ENCODE measurements at places on chromosomes 6 and 20.

- DNase-seq: no peak
Measured at GRCh38 chr6:155157101-155157500, 106.7 kb upstream of the CLDN20 start.

DNA sequence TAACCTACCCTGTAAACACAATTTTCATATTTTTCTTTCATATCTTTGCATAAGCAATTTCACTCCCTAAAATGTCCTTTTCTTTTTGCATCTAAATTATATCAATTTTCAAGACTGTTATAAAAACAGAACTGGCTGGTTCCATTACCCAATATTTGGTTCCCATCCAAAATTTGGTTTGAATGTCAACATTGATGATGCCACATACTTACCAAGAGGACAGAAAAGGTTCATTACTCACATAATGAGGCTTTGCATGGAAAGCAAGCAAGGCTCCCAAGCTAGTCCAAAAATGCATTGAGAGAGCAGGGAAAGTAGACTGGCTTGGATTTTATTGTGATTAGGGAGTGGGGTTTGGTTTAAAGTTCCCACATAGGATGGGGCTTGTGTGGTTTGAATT, 144.4 kb upstream of the AKIRIN2 start:
- DNase-seq: no peak

DNA sequence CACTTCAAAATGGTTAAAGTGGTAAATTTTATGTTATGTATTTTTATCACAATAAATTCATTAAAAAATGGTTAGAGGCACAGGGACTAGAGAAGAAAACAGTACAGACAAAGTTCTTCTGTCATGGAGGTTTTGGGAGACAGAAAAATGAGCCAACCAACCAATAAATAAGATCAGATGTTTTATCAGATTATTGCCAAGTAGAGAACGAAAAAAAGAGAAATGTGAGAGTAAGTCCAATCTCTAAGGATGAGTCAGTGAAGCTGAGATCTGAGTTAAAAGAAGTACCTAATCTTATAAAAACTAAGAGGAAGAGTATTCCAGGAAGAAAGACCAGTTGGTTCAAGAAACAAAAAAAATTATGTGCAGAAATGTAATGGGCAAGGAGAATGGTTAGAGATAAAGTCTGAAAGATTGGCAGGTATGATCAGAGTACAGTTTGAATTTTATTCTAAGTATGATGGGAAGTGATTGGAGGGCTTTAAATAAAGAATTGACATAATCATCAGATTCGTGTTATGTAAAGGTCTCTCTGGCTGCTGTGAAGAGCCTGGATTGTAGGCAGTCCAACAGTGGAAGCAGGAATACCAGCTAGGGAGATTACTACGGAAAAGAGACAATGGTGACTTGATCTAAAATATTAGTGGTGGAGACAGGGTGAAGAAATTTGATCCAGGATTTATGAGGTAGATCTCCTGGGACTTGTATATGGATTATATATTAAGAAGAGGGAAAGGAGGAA, 79.6 kb downstream of the RCAN2 start:
- DNase-seq: no peak

DNA sequence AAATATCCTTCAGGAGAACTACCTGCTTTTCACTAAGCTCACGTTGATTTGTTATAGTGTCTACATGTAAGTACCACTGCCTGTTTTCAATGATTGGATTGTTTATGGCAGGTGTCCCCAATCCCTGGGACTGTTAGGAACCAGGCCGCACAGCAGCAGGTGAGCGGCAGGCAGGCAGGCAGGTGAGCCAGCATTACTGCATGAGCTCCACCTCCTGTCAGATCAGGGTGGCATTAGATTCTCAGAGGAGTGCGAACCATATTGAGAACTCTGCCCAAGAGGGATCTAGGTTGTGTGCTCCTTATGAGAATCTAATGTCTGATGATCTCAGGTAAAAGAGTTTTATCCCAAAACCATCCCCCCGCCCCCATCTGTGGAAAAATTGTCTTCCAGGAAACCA, 303.3 kb downstream of the EYA4 start:
- no peak for DNase-seq

- DNase-seq: no peak
Measured at GRCh38 chr6:138403324-138403800, 661 bp upstream of the HEBP2 start.

GRCh38 chr6:56361812-56362211, 114.4 kb upstream of the COL21A1 start:
- no peak for DNase-seq

GRCh38 chr6:1784422-1784884, 174.7 kb downstream of the FOXC1 start:
- DNase-seq: no peak

GRCh38 chr6:159529934-159530333, 163.1 kb downstream of the SOD2 start:
- DNase-seq: no peak

- no peak for DNase-seq
Measured at GRCh38 chr20:49867453-49868215, 47.7 kb downstream of the SPATA2 start.

DNA sequence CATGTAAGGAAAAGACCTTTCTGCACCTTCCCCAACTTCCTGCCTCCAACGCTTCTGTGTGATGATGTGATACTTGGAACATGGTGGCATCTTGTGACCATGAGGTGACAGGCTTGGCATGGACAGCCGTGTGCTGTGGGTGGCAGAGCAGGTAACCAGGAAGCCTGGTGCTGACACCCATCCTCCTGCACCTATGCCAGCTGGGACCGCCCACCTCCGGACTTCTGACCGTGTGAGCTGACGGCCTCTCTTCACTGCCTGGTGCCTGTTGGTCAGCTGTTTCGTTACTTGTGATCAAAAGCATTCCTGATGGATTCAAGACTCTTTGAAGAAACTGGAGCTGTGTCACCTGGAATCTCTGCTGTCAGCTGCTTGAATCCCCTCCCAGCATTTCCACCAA, 70.3 kb downstream of the TMEM242 start:
- DNase-seq: no peak

DNA sequence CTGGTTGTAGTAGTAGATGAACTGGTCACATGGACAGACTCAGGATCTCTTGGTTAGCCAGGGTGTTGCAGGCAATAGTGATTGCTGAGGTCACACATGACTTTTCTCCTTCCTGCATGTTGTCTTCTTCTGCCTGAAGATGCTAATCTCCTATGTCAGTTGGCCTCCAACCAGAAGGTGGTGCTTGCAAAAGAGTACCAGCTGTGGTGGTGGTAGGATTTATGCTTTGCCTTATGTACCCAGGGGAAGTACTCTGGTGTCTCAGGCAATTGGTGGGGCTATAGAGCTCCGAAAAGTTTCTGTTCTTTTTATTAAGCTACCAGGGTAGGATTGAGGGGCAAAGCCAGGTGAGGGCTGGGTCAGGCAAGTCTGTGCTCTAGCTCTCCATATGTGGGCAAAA, 98.5 kb downstream of the CARMIL1 start:
- no peak for DNase-seq

GRCh38 chr6:33320315-33321181, 3.0 kb upstream of the ZBTB22 start:
- DNase-seq: no peak

- DNase-seq: no peak
Measured at GRCh38 chr6:30725713-30726505, 5.8 kb downstream of the TUBB start.

- no peak for DNase-seq
Measured at GRCh38 chr20:20024942-20025341, 7.8 kb downstream of the NAA20 start.

GRCh38 chr6:3744211-3744900, 7.2 kb downstream of the PXDC1 start:
- no peak for DNase-seq

DNA sequence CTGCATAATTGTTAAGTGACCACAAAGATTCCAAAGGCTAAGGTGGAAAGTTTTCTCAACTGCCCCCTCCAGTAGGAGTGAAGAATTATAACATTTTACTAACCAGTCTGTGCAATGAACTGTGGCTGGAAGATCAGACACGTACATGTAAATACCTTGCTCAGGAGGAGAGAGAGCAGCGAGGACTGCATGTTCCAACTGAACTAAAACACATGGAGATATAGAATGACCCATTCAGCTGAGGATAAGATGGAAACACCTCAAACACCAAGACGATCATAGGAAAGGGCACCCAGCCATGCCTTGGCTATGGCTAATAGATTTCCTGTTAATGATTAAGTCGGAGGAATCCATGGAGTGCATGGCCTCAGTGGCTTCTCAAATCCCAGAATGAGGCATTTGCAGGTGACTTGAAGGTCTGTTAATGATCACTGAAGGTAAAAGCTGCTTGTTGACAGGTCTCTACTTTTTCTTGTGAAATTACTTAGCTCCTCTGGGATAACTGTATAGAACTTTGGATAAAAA, 875.6 kb downstream of the TFAP2A start:
- no peak for DNase-seq

DNA sequence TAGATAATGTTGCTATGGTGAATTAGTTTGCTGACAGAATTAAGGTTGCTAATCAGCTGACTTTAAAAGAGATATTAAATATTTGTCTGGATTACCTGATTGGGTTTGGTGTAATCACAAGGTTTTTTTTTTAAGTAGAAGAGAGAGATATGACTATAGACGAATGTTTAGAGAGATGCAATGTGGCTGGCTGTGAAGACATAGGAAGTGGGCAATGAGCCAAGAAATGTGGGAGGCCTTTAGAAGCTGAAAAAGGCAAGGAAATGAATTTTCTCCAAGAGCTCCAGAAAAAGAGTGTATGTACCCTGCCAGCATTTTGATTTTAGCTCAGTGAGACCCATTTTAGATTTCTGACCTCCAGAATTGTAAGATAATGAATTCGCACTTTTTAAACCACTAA, 598.3 kb downstream of the PKHD1 start:
- DNase-seq: no peak

DNA sequence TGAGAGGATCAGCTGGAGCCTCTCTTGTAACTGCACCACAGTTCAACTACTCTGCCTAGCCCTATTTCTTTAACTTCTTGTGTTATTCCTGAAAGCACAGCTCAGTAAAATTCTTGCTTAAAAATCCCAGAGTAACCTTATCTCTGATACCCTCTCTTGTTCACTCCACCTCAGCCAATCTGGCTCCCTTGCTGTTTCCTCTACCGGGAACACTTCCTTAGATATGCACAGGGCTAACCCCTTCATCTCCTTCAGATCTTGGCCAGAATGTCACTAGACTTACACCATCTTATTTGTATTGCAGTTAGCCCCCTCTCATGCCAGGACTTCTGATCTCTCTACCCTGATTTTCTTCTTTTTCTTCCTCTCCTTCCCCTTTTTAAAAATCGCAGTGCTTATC, 2.6 kb upstream of the ZKSCAN3 start:
- no peak for DNase-seq

- no peak for DNase-seq
Measured at GRCh38 chr6:160667639-160668481, 3.8 kb upstream of the LPA start.

- no peak for DNase-seq
Measured at GRCh38 chr6:127934956-127935355, 34.1 kb upstream of the THEMIS start.

GRCh38 chr6:106886922-106887797, 87.4 kb downstream of the CD24 start:
- DNase-seq: no peak

- no peak for DNase-seq
Measured at GRCh38 chr20:55271371-55271770, 733.9 kb downstream of the CBLN4 start.

DNA sequence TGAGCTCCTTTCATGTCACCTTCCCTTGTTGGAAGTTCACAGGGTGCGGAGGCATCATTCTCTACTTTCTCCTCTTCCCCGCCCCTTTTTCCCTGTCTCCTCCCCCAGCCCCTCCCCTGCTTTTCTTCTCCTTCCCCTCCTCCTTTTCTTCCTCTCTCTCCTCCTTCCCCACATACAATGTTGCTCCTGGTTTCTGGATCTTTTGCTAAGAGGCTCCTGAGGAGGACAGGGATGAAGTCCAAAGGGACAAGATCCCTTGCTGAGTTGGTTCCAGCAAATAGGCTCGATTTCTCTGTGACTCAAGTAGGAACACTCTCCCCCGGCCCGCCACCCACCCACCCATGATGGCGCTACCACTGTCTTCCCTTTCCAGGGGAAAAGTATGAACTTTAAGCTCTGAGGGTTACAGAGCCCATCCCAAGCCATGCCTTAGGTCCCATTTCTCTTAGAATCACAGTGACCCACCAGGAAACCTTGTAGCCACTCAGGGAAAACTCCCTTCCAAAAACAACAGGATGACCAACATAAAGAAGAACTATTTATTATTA, 852 bp upstream of the TFEB start:
- no peak for DNase-seq

- no peak for DNase-seq
Measured at GRCh38 chr6:6635291-6635690, 46.8 kb downstream of the LY86 start.

DNA sequence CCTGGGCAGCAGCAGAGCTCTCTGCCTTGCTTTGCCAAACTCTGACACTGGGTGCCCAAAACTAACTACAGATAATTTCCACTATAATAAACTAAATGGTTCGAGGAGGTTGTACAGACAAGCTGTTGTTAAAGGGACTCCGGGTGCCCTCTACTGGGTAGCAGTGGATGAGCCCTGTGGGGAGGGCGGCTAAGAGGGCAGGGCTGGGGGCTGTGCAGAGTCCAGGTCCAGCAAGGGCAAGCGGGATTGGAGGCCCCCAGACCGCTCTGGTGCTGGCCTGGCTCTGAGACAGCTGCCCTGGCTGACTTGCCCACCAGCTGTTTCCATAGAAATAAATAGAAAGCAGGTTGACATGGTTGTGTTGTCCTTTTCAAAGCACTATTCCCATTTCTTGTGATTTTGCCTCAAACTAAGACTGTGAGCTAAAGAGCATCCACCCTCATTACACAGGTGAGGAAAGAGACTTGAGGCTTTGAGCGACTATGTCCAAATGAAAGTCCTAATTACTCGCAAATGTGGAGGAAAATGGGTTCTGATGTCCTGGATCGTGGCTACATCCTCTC, 167.6 kb upstream of the CST7 start:
- DNase-seq: no peak

GRCh38 chr6:49384904-49385303, 78.1 kb downstream of the MMUT start:
- no peak for DNase-seq

DNA sequence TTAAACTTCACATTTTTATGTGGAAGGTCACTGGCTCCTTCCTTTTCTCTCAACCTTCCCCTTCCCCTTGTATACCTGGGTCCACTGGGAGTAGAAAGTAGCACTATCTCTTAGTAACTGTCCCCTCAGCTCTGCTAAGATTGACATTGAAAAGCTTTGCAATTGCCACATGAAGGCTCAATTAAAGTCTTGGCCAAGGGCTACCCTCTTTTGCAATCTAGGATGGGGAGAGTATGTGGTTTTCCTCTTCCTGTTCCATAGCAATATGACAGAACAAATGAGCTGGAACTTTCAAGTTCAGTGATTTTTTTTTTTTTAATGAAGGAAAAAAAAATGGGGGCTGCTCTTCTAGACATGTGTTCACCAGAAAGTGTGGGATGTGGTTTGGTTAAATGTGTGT, 37.1 kb downstream of the PROKR2 start:
- no peak for DNase-seq

GRCh38 chr20:1844325-1845162, 50.7 kb upstream of the SIRPA start:
- no peak for DNase-seq

- DNase-seq: no peak
Measured at GRCh38 chr6:48658915-48659314, 547.9 kb upstream of the PTCHD4 start.

GRCh38 chr6:13383328-13384163, 55.2 kb upstream of the TBC1D7 start:
- no peak for DNase-seq
